ENCODE measurements at places on chromosomes 5 and 9.

- DNase-seq = no peak
These were observed 101.0 kb downstream of the PIP5K1B start for GRCh38 chr9:68805890-68806517.

GRCh38 chr9:8666060-8666459 lies 866.5 kb upstream of the DMAC1 start:
- DNase-seq = no peak

GRCh38 chr5:39466846-39467245 lies 42.1 kb upstream of the DAB2 start:
- DNase-seq = no peak

DNA sequence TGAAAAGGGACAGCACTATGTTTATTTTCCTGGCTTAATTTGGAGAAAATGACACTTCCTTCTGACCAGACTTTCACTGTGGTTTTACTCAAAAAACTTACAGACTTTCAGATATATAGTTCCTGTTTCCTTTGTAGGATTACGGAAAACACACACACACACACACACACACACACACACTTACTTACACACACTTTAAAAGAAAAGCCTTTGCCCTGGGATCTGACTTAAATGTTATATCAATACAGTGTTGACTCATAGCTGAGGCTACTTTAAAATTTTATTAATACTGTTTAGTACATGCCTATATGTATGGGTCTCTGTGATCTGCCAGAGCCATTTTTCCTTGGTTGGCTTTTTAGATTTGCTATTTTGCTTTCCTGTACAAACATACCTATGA lies 758.3 kb downstream of the DNAH5 start:
- no peak for DNase-seq

DNA sequence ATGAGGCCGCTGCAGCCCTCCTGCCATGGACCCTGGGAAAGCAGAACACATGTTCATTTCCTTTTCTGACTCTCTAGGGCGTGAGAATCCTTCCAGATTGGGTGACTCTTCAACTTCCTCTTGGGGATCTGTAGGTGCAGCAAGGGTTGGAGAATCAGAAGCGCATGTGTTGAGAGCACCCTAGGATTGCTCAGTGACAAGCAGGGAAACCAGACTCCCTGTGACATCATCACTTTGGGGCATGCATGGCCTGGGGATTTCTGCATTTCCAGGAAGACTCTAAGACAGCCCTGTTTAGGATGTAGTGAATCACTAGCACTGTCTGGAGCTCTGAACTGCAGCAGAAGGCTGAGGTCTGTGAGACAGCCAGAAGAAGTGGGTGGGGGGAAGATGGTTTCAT lies 15.1 kb upstream of the LCP2 start:
- no peak for DNase-seq

GRCh38 chr5:19140276-19140675 lies 847.7 kb downstream of the CDH18 start:
- DNase-seq = no peak

DNA sequence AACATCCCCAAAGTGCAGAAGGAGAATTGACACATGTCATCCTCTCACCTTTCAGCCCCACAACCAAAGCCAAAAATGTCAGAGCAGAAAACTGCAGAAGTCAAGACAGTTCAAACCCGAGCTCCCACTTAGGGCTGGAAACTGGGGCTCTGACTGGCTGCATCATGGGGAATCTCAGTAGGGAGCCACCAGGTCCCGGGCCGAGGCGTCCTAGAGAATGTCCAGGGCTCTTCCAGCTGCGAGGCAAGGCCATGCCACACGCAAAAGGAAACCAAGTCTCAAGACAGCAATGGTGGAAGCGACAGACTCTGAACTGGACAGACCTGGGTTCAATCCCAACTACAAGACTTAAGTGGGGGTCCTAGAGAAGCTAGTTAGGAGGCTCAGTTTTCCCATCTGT lies 13.8 kb downstream of the SH3PXD2B start:
- DNase-seq = no peak

- no peak for DNase-seq
These were observed 102.4 kb downstream of the ROR2 start for GRCh38 chr9:91847581-91848091.

GRCh38 chr5:7801891-7802614 lies 48.9 kb downstream of the CFAP90 start:
- DNase-seq = no peak

- DNase-seq = no peak
These were observed 68.0 kb upstream of the CTNNA1 start for GRCh38 chr5:138685193-138685745.

DNA sequence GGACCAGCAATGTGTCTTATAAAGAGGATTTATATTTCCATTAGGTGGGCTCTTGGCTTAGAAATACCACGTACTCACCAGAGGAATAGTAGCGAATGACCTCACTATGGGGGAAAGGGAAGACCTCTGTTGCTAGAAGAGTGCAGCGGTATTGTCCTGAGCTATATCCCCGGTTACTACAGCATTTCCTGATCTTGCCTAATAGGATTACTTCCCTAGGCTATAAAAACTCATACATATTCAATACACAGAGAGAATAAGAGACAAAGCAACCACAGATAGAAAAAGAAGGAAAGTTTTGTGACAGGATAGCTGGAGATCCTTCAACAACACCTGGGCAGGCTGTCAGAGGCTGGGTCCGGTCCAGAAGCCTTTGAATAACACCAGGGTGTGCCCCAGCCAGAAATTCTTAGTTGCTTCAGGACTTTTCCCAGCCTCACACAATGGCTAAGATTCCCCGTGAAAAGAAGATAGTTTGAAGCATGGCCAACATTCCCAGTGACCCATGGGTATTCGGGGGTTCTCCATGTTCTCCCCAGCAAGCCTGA lies 85.4 kb downstream of the TRIM36 start:
- no peak for DNase-seq

DNA sequence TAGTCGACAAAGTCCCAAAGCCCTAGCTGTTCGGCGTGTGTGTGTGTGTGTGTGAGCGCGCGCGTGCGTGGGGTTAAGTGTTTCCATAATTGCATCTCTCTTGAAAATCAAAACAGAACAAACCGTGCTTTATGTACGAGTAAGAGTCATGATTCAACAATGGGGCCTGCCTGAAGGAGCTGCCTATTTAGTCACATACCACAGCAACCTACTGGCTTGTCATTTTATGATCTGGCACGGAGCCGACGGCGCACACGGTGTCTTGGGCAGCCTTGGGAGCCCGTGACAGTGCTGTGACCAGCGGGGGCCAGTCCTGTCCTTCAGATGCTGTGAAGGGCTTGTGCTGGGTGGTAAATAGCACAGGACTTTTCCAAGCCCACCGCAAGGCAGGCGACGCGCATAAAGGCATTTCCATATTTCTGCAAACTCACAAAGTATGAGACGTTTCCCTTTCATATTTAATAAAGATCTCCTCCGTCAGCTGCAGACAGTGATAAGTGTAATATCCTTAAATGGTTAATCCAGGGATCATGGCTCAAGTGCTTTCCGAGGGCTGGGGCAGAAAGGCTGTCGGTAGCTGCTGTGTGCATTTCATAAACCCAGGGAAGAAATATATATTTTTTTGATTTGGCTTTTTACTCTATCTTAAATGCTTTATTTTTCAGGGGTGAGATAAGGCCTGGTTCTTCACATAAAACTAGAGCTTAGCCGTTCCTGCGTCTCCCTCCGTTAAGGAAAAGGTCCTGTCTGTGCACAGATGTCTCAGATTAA lies 270.2 kb upstream of the IRX1 start:
- DNase-seq = no peak

GRCh38 chr5:69271376-69271775 lies 36.7 kb downstream of the CDK7 start:
- no peak for DNase-seq

GRCh38 chr5:119583684-119584083 lies 45.7 kb upstream of the FAM170A start:
- no peak for DNase-seq

DNA sequence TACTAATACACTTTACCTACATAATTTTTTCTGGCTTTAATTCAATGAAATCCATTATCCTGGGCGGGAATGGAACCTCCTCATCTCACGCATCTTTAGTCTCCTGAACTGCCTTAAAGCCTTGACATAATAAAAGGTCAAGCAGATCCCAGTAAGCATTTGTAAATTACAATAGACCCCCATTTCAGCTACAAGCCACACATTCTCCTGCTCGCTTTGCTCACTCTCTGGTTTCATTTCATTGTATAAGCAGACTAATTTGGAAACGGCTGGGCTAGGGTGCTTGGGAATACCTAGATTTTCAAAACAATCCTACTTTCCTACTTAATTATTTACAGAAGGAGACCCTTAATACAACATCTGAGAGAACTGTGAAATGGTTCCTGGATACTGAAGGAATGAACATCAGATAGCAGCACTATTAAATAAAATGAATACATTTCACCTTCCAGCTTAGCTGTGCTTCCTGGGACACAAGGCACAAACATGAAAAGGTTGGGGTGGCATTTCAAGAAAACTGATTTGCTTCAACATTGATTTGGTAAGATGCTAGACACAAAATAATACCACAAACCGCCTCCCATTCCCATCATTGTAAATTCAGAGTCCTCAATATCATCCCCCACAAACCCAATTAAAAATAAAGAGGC lies 1.5 kb downstream of the JAKMIP2 start:
- DNase-seq = no peak

DNA sequence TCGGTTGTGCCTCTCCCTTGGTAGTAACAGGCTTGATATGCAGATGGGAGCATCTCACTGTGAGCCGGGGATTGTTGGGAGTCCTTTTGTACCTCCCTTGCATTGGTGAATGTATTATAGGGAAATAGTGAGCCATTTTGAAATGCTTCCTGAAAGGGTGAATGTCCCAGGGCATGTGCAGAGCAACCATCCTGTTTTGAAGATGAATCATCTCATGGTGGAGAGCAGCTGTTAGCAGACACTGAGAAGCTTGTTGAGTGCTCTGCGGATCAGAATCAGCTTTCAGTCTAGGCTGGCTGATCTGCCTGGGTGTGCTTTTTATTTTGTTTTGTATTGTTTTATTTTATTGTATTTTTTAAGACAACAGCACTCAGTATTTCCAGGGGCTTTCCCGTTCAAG lies 29.7 kb downstream of the SLC36A1 start:
- DNase-seq = no peak

- no peak for DNase-seq
These were observed at the start of gene PDGFRB for GRCh38 chr5:150155258-150156026. TSS of gene PDGFRB (minus strand) at chr5:150155845. CDS start at chr5:150137047, 18,798 bp downstream.

GRCh38 chr9:30075451-30076199 lies 2308.8 kb upstream of the ACO1 start:
- DNase-seq = no peak

DNA sequence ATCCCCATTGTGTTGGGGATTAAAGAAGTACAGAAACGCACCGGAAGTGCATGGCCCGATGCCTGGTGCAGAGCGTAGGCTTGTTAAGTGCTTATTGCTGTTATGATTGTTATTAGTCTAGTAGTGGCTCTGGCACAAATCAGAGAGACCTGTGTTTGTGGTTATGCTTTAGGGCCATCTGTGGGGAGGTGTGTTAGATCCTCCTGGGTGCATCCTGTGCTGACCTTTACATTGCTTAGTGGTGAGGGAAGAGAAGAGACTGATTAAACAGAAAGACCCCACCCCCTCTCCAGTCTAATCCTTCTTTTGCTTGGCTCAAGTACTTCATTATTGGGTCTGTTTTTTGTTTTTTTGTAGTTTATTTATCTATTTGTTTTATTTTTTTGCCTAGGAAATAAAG lies 112.7 kb upstream of the SPRY4 start:
- no peak for DNase-seq

GRCh38 chr5:105696440-105696839 lies 1974.3 kb downstream of the EFNA5 start:
- no peak for DNase-seq

GRCh38 chr5:181192337-181193046 lies 12.5 kb downstream of the TRIM7 start:
- no peak for DNase-seq

- DNase-seq = no peak
These were observed 45.2 kb downstream of the GCNT4 start for GRCh38 chr5:75006865-75007822.

DNA sequence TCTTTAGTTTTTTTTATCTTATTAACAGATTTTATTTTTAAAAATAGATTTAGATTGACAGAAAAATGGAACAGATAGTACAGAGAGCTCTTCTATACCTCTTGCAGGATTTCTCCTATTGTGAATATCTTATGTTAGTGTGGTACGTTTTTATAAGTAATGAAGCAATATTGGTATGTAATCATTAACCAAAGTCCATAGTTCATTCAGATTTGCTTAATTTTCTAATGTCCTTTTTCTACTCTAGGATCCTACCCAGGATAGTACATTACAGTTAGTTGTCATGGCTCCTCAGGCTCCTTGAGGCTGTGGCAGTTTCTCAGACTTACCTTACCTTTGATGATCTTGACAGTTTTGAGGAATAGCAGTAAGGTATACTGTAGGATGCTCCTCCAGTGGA lies 30.4 kb downstream of the PPP2R2B start:
- no peak for DNase-seq

- no peak for DNase-seq
These were observed 1690.7 kb upstream of the CDH9 start for GRCh38 chr5:28729067-28729466.

Measured in SW 1271 (cell line).